Liver (tissue), 10 donors: ENCODE measurements at places on chromosomes 7 and 10. TPM values are rescaled to one million over a fixed set of nuclear protein-coding genes. Genes with fewer than 3 reads are reported as not detected.

Gene SAMD9
- 10.9 TPM for total RNA-seq

Gene MUC12
- not detected for total RNA-seq

Gene FFAR4
- 0.17 TPM for total RNA-seq

Gene COBL
- 18.7 TPM for total RNA-seq

Gene CCT6A
- 80.0 TPM for total RNA-seq

Gene AKAP9
- 33.6 TPM for total RNA-seq

Gene PRSS37
- total RNA-seq = not detected

Gene AKR1C2
- 63.8 TPM for total RNA-seq

Gene ZNF467
- 3.8 TPM for total RNA-seq

Gene COPS6
- 28.7 TPM for total RNA-seq

Gene ANKRD61
- not detected for total RNA-seq

Gene FAM237B
- not detected for total RNA-seq

Gene CDK1
- 73.5 TPM for total RNA-seq

Gene LEP
- total RNA-seq = not detected

Gene PDZD7
- 0.09 TPM for total RNA-seq

Gene NPC1L1
- total RNA-seq = 16.4 TPM

Gene NRAP
- 0.05 TPM for total RNA-seq

Gene TUBGCP2
- total RNA-seq = 32.4 TPM

Gene NKX1-2
- not detected for total RNA-seq

Gene ARMC10
- 19.1 TPM for total RNA-seq

Gene GHRHR
- 0.50 TPM for total RNA-seq

Gene PON1
- 190 TPM for total RNA-seq

Gene MBL2
- total RNA-seq = 36.2 TPM

Gene CALHM1
- total RNA-seq = not detected

Gene PHYH
- 70.7 TPM for total RNA-seq

Gene EPHB4
- 53.0 TPM for total RNA-seq

Gene ANKRD1
- 0.25 TPM for total RNA-seq

Gene ZNF488
- not detected for total RNA-seq

Gene ENO4
- total RNA-seq = 0.08 TPM

Gene ASIC3
- total RNA-seq = 1.0 TPM

Gene NODAL
- not detected for total RNA-seq

Gene GRM3
- total RNA-seq = 0.08 TPM

Gene FAM25C
- total RNA-seq = not detected

Gene ZNF775
- total RNA-seq = 3.1 TPM

Gene SLC26A5
- 0.67 TPM for total RNA-seq

Gene FAM25A
- total RNA-seq = not detected

Gene SPDYE2
- total RNA-seq = 0.08 TPM

Gene LLCFC1
- not detected for total RNA-seq

Gene LCOR
- total RNA-seq = 21.6 TPM

Gene PAPOLB
- 0.08 TPM for total RNA-seq

Gene LRRTM3
- not detected for total RNA-seq

Gene PIK3CG
- 4.1 TPM for total RNA-seq

Gene UCN3
- 0.23 TPM for total RNA-seq

Gene CALHM3
- total RNA-seq = 0.14 TPM

Gene TUBB8
- total RNA-seq = not detected

Gene MALRD1
- total RNA-seq = 0.37 TPM

Gene ATG9B
- total RNA-seq = not detected

Gene OGA
- 64.3 TPM for total RNA-seq

Gene NME8
- total RNA-seq = 0.09 TPM

Gene CYP2C19
- 121 TPM for total RNA-seq

Gene SUN3
- not detected for total RNA-seq

Gene GOLGA7B
- 0.59 TPM for total RNA-seq

Gene TAS2R38
- not detected for total RNA-seq

Gene CHCHD3
- total RNA-seq = 37.8 TPM

Gene H2BK1
- total RNA-seq = not detected

Gene PCLO
- total RNA-seq = 0.84 TPM

Gene CDH23
- total RNA-seq = 4.1 TPM
